ENCODE measurements at places on chromosomes 4 and X.

DNA sequence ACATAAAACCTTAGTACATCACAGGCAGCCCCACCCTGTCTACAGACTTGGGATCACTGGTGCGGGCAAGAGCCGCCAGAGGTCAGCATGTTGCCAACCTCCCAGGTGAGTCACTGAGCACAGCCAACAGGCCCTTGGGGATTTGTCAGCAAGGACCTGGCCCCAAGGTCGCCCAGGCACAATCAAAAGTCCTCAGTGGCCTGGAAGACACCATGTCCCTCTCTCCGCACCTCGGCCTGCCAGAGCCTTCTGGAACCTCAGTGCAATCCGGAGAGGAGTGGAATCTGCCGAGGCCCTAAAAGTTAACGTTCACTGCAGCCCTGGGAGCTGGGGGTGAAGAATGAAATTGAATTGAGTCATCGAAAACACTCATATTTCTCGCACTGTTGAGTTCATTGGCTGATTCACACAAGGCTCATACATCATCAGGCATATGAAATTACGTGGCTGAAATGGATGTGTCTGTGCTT is 74.3 kb downstream of the WFS1 start:
- DNase-seq: no peak

- DNase-seq: no peak
These were observed 18.7 kb upstream of the GALNTL6 start for GRCh38 chr4:171794528-171794927.

DNA sequence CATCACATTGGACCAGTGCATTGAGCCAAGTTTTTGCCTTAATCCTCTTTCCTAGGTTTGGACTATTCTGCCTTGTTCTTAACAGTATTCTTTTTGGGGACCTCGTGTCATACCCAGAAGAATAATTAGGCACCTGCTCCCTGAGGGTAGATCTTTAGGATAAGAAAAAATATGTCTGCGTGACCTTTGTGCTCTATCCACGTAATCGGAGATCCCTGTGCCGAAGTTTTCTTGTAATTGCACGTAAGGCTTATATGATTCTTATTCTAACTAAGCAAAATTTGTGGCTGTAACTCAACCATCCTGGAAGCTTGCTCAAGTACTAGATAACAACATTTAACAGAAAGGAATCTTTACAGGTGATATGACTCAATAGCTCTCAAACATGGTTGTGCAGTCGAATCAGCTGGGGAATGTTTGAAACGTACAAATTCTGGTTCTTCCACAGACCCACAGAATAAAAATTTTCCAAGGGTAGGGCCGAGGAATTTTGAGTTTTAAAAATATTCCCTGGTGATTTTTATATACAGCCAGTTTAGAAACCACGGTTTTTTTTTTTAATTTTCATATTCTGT is 344.3 kb downstream of the GBA3 start:
- DNase-seq: no peak

- no peak for DNase-seq
These were observed 882 bp upstream of the CXCR3 start for GRCh38 chrX:71619193-71619592.

GRCh38 chr4:7902101-7902553 is 37.5 kb downstream of the AFAP1 start:
- DNase-seq: no peak

GRCh38 chrX:53323196-53323595 is 41.8 kb upstream of the IQSEC2 start:
- no peak for DNase-seq
